Natural killer cell treated with Interleukin-12 subunit alpha and Interleukin-12 subunit beta and Interleukin-15 and Interleukin-18, amount 100 ng/mL, for 72 hours (primary cell): ENCODE measurements at places on chromosomes 5 and 9. TPM values are rescaled to one million over a fixed set of nuclear protein-coding genes. Genes with fewer than 3 reads are reported as not detected.

IGIP gene
- 3.1 TPM for total RNA-seq

FRRS1L gene
- total RNA-seq, result not detected

KIAA0825 gene
- 5.2 TPM for total RNA-seq

HMMR gene
- 31.4 TPM for total RNA-seq

TAS2R1 gene
- not detected for total RNA-seq

ZNF879 gene
- 3.2 TPM for total RNA-seq

PCDHA12 gene
- total RNA-seq, result not detected

HDHD3 gene
- total RNA-seq, result 15.7 TPM

PCDHB4 gene
- not detected for total RNA-seq

ERAP2 gene
- 301 TPM for total RNA-seq

NADK2 gene
- total RNA-seq, result 19.6 TPM

ARSI gene
- not detected for total RNA-seq

PCDH1 gene
- 1.8 TPM for total RNA-seq

PCDHGA2 gene
- total RNA-seq, result not detected

CARTPT gene
- not detected for total RNA-seq

WNT8A gene
- total RNA-seq, result not detected

SLC46A2 gene
- not detected for total RNA-seq

FSD1L gene
- total RNA-seq, result 3.9 TPM

- DNase-seq, result no peak
Measured at GRCh38 chr5:123371575-123372179, 51.5 kb downstream of the CEP120 start.

- no peak for DNase-seq
Measured at GRCh38 chr9:1173211-1173610, 123.1 kb downstream of the DMRT2 start.

DNA sequence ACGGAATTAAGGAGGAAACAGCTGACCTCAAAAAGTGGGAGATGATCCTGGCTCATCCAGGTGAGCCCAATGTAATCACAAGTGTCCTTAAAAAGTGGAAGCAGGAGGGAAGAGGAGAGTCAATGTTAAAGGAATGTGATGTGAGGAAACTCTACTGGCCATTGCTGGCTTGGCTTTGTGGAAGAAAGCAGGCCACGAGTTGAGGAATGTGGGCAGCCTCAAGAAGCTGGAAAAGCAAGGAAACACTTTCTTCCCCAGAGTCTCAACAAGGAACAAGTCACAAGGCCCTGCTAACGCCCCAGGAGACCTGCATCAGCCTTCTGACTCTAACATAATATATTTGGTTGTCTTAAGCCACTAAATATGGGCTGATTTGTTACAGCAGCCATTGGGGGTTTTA lies 252.8 kb downstream of the PSAT1 start:
- DNase-seq, result no peak

DNA sequence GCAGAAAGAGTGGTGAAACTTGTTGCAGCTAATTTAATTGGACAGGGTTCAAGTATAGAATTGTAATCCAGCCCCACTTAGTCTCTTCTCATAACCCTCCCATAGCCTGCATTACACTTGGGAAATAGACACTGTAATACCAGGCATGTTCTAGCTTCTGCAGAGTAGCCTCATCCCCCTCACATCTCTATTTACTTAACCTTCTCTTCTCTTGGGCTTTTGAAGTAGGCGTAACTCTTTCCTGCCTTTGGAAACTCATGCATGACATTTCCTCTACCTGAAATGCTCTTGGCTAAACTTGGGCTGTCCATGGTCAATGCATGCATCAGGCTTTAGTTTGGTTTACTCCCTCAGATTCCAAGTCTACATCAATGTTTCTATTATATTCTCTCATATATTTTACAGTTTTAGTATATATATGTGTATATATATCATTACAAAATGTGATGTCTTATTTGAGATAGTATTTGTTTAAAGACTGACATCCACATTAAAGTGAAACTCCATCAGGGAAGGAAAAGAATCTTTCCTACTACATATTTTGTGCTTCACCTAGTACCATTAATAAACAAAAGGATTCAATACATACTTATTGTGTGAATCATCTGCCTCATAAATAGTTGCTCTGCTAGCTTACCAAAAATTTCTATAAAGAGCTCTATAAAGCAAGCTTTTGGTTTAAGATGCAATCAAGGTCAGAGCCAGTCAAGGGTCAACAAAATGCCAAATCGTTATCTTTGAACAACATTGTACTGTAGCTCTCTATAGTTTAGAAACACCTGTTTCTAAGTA lies 1158.0 kb downstream of the MAT2B start:
- DNase-seq, result no peak

- DNase-seq, result no peak
Measured at GRCh38 chr5:110625376-110625999, 101.0 kb downstream of the TMEM232 start.

DNA sequence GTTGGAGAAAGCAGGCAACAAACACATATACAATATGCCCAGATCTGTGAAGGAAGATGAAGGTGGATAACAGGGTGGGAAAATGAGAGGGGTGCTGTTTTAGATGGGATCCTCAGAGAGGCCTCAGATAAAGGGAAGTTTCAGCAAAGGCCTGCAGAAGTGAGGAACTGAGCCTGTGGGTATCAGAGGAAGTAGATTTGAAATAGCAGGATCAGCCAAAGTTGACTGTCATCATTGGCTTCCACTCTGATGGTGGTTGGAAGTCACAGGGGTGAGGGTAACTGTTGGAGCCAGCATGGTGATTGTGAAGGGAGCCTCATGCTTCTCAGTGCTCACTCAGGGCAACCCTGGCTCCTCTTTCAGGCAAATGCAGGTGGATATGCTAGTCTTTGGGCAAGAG lies 607.2 kb upstream of the CLINT1 start:
- DNase-seq, result no peak

- DNase-seq, result no peak
Measured at GRCh38 chr5:149422366-149423048, 43.4 kb upstream of the IL17B start.

DNA sequence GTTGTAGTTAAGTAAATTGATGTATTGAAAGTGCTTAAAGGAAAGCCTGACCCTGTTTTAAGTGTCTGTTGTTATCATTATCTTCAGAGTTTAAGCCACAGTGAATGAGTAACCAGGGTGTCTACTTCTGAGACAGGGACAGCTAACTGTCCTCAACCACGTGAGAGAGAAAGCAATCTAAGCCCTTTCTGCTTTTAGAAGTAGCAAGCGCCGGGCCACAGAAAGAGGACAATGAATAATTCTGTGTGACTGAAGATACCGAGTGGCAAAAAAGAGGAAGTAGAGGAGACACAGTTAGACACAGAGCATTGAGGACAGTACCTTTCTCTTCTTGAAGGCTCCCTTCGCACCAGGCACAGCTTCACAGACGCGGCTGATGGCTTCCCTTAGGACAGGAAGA lies 86.3 kb downstream of the S1PR3 start:
- no peak for DNase-seq

- DNase-seq, result no peak
Measured at GRCh38 chr5:116303340-116303739, 218.5 kb downstream of the COMMD10 start.

DNA sequence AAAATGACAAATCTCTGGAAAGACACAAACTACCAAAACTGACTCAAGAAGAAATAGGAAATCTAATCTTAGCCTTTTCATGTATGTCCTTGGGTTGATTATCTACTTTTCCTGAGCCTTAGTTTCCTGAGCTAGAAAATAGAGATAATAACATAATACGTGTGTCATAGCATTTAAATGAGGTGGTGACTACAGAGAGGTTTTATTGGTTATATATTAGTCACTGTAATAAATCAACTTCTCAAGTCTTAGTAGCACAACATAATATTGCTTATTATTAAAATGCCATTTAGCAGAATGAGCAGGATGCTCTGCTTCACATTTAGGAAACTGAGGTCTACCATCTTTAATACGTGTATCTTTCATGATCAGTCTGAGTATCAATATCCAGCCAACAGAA lies 7.1 kb upstream of the PJA2 start:
- no peak for DNase-seq

GRCh38 chr5:98905857-98906688 lies 22.7 kb downstream of the CHD1 start:
- no peak for DNase-seq

DNA sequence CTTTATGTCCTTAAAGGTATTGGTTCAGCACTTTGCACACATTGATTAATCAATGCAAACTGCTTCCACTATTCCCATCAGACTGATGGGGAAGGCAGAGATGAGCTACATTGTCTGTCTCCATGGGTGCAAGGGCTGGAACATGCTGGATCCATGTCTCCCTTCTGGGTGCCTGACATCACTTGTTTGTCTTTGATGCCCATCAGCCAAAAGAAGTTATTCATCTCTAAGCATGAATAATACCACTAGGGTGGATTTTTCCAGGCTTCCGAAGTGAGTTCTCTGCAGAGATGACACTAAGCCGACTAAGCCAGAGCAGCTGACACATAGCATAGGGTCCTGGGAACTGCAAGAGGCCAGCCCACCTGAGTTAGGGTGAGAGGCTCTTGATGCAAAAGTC lies 8.7 kb downstream of the FGF1 start:
- no peak for DNase-seq

DNA sequence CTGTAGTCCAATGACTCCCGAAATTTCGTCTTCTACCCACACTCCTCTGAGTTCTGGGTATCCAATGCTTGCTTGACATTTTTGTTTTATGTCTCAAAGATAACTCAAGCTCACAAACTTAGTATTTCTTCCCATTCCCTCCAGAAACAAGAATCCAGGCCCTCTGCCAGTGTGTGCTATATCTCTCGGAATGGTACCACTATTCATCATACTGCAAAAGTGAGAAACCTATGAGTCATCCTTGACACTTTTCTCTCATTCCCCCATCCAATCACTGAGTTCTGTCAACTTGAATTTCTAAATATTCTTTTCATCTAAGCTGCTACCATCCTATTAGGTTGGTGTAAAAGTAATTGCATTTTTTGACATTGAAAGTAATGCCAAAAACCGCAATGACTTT lies 9.8 kb downstream of the SLC12A2 start:
- DNase-seq, result no peak

DNA sequence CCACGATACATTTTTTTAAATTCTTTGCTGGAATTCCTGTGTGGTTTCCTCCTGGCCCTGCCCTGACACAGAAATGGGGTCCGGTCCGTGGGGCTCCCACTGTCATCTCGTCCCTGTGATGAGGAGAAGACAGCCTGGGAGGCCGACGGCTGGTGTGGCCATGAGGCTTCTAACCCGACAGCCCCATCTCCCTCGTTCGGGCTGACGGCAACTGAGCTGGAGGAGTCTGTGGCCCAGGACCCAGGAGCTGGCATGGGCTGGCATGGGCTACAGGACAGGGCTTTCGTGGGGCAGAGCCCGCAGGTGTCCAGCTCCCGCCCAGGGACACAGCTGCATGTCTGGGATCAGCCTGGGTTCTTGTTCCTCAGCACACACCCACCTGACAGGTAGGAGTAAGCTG lies 13.8 kb downstream of the LCN9 start:
- DNase-seq, result no peak

- DNase-seq, result no peak
Measured at GRCh38 chr9:25814023-25814422, 135.8 kb upstream of the TUSC1 start.
